ENCODE measurements at places on chromosomes 12 and 14.

DNA sequence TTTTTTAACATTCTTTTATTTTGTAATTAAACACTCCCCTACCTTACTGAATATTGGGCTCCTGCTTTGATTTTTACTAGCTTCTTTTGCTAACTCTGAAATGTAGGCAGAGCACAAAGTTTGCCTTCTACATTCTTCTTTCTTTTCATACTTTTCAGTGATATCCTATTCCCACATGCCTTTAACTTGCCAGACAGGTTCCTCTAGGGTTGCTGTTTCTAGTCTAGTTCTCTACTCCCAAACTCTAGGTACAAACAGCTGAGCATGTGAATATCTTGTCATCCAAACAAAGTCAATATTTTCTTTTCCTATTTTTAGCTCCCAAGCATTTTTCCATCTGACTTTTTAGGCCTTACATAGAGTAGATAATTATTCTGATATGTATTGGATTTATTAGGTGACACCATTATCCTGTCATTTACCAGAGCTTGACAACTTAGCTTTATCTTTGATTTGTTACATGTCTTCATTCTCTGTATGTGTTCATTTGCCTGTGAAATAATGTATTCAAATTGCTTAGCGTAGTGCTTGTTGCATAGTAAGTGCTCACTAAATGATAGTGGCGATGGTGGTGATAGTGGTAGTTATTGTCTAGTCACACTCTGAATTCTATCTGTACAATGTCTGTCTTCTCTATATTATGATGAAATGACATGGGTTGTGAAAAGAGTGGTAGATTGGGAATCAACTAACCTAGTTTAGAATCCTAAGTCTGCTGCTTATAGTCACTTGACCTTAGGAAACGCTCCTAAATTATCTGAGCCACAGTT lies 73.6 kb upstream of the DNM1L start:
- no peak for DNase-seq

GRCh38 chr14:103232031-103232808 lies 101.8 kb upstream of the EIF5 start:
- DNase-seq: peak; percentile 10

DNA sequence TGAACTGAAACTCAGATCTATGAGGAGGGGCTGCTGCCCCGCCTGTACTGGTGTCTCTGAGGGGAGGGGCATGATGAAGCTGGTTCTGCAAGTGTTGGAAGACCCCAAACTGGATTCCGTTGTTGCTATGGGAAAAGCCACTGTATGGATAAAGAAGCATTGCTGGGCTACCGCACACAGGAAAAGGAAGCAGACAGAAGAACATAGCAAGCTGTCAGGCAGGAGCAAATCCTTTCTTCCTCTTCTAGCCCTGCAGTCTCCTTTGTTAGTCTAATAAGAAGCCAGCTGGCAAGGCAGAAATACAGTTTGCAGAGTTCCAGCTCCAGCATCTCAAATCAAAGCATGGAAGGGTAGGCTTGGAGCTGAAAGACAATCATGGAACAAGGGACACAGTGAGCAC lies 26.3 kb upstream of the NR1H4 start:
- DNase-seq: no peak

DNA sequence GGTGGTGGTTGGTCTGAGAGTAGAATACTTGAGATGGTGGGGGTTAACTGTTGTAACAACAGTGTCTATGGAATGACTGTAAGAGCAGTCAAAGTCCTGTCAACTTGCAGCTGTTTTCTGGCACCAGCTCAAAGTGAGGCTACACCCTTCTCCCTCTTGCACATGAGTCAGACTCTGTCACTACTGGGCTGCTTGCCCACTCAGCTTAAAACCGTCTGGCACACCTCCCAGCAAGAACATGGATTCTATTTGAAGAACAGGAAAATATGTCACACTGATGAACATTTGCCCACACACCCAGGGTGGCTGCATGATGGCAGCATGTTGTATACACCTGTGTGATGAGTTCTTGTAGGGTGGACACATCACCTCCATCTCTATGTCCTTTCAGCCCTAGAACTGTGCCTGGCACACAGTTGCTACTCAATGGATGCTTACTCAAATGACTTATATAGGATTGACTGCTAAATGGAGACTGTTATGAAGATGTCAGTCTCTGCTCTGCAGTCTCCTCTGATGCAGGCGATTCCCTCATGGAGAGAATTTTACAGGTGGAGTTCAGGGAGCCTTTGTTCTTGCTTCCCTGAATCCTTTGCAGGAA lies 19.3 kb upstream of the SERPINA6 start:
- no peak for DNase-seq

- DNase-seq: no peak
Observed at GRCh38 chr12:97386133-97386581, 76.4 kb upstream of the RMST start.

GRCh38 chr12:83659321-83659720 lies 972.6 kb downstream of the TMTC2 start:
- DNase-seq: no peak

- no peak for DNase-seq
Observed at GRCh38 chr14:43041207-43041606, 1434.5 kb downstream of the LRFN5 start.

DNA sequence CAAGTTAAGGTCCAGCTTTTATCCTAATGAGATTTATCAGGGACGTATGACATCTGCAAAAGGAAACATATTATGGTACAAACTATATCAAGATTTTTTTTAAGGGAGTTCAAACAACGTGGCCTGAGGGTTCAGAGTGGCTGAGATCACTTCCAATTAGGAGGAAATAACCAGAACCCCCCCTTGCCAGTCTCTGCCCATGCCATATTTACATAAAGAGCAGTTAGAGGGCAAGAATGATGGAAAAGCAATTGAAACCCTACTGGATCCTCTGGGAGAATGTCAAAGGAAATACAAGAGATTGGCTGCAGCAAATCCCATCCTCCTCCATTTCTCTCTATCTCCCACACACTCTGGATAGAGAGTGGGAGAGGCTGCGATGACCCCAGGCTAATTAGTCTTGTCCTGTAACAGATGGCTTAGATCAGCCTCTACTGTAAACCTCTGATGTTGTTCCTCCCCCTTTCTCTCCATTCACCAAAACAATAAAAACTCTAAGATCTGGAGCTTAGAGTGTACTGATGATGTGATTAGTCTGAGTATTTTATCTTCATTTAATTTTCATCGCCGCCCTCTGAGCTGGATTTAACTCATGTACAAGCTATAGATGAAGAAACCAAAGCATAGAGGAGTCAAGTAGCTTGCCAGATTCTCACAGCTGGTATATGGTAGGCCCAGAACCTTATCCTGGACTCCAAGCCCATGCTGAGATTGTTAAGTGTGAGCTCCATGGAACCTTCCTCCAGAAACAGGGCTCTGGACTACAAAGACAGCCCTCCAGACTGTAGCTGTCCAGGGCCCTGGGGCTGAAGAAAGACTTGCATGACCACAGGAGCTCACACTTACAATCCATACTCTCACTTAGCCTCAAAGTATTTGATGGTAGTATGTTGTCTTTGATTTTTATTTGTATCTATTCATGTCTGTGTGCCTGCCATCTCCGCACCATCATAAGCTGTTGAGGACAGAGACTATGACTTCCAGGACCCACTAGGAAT lies 54.1 kb upstream of the GNG2 start:
- DNase-seq: no peak

GRCh38 chr12:75452675-75453330 lies 27.8 kb upstream of the GLIPR1 start:
- no peak for DNase-seq

DNA sequence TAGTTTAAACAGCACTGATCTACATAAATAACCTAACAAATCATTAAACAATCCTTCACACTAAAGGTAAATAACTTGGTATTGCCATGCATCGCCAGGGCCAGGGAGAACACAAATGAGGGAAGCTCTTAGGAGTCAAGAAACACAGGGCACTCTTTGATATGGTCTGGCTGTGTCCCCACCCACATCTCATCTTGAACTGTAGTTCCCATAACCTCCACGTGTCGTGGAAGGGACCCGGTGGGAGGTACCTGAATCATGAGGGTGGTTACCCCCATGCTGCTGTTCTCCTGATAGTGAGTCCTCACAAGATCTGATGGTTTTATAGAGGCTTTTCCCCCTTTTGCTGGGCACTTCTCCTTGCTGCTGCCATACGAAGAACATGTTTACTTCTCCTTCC lies 17.3 kb downstream of the TMEM132D start:
- DNase-seq: no peak

GRCh38 chr12:71014180-71014785 lies 93.7 kb upstream of the PTPRR start:
- no peak for DNase-seq

DNA sequence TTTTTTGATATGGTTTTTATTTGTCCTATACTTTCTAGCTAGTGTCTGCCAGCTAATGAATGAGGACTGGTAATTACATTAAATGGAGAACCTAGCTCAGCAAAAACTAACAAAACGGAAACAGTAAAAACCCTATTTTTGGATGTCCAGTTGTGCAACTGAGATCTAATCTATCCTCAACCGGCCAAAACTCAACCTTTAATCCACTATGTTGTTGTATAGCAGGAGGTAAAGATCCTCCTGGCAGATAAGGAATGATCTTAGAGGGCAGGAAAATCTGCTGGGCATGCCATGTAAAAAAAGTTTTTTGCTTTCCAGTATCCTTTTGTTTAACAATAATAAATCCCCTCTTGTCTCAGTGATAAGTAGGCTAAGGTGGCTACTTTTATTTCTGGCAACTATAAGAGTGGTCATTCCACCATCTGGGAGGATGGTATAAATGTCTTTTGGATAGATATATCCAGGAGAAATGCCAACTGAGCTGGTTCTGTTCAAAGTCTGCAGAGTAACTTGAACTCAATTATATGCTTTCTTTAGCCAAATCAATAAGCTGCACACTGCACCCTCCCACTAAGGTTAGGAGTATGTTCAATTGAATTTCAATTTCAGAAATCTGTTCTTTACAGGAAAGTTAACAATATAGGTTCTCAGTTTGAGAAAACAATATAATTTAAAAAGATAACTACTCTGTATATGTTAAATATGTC lies 40.1 kb downstream of the WASHC3 start:
- DNase-seq: no peak

- no peak for DNase-seq
Observed at GRCh38 chr12:24360057-24360456, 410.6 kb upstream of the SOX5 start.

GRCh38 chr12:96094201-96094600 lies 58.8 kb upstream of the LTA4H start:
- no peak for DNase-seq

DNA sequence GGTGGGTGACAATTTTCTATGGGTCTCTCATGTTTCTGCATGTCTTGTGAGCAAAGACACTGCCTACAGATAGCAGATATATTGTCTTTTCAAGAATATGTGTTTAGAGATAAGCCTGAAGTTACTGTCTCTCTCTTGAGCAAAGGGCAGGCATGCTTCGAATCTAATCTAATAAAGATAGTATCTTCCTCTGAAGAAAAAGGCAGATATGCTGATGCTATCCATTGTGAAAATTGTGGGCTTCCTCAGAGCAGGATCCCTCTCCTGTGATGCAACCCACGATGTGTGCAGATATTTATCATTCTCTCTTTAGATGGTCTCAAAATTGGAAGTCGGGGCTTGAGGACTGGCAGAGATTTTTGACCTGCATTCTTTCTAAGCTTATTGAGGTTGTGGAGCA lies 187.0 kb downstream of the DACT1 start:
- DNase-seq: no peak

DNA sequence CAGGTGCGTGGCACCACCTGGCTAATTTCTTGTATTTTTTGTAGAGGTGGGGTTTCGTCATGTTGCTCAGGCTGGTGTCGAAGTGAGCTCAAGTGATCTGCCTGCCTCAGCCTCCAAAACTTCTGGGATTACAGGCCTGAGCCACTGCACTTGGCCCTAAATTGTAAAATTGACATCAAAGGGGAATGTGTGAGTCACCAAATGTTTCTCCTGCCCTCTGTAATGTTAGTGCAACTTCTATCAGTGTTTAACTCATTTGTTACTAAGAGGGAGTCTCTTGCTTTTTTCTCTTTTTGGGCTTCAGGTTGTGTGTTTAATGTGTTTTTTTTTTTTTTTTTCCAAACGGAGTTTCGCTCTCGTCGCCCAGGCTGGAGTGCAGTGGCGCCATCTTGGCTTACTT lies 2.3 kb downstream of the TULP3 start:
- DNase-seq: no peak

DNA sequence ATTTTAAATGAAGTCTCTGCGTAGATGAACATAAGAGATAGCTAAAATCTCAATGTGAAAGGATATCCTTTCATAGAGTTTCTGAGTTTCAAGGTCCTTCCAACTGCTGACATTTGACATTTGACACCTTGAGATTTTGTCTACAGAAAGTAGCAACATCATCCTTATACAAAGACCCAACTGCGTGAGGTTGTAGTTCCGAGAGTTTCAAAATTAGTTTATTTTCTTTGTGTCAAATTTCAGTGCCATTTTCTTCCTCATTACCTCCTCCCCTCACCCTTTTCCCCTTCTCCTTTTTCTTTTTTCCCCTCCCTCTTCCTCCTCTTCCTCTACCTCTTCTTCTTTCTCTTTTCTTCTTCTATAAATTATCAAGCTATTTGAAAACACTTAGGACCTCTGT lies 26.9 kb upstream of the BATF start:
- no peak for DNase-seq

GRCh38 chr12:4012977-4013968 lies 140.1 kb upstream of the PARP11 start:
- no peak for DNase-seq

Data from K562 (cell line).